Vagina (tissue), 2 donors: ENCODE measurements at places on chromosomes 7 and 10. TPM values are rescaled to one million over a fixed set of nuclear protein-coding genes. Genes with fewer than 3 reads are reported as not detected.

Gene INHBA
- 2.2 TPM for total RNA-seq

Gene ENTPD1
- total RNA-seq = 17.7 TPM

DNA sequence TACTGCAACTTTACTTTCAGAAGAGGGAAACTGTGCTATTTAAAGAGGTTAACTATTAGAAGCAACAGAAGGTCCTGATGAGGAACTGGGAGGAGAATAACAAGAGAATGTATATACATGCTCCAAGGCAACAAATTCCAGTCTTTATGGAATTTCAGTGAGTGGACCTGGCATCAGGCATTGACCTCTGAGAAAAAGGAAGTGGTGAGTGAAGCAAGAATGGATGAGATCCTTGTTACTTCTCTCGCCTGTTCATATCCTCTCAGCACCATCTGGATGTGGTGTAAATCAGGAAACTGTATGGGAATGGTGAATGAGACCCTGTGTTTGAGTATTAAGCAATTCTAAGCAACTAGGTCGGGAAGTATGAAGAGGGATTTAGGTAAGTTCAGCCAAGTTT is 30.3 kb upstream of the KBTBD2 start:
- H3K27me3 ChIP-seq = no peaks in the 10 kb centered on the region
- no peak overlapping the region for H3K4me3 ChIP-seq
- H3K4me1 ChIP-seq = no peaks in the 10 kb centered on the region
- H3K27ac ChIP-seq = no peak overlapping the region

GRCh38 chr10:106711313-106711906 is 453.1 kb downstream of the SORCS1 start:
- no peak overlapping the region for H3K4me3 ChIP-seq
- DNase-seq = no peak
- H3K4me1 ChIP-seq = no peaks in the 10 kb centered on the region

GRCh38 chr7:23254051-23254681 is 7.6 kb downstream of the GPNMB start:
- no peaks in the 10 kb centered on the region for H3K27me3 ChIP-seq
- peaks cover 60% of the 10 kb centered on the region for H3K36me3 ChIP-seq
- no peak for DNase-seq
- no peaks in the 10 kb centered on the region for H3K4me1 ChIP-seq
- H3K4me3 ChIP-seq = no peak overlapping the region
- H3K27ac ChIP-seq = no peak overlapping the region

DNA sequence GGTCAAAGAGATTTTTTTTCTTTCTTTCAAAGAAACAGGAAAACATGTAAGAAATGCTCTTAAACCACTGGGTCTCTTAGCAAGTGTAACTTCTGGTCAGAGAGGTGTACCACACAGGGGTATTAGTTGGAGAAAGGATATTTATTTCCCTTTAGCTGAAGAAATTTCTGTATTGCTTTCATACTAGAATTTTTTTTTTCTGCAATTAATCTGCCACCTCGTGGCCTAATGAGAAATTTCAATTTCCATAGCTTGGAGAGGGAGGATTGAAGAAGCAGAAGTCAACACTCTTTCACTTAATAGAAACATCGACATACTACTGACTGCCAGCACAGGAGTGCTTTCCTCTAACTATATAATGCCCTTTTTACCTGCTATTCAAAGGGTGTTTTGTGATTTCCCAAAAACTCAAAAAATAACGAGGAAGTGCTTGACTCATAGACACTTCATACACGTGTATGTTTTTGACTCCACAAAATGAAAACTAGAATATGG is 177.6 kb upstream of the NAMPT start:
- H3K27ac ChIP-seq = no peak overlapping the region
- no peak overlapping the region for H3K4me3 ChIP-seq
- no peaks in the 10 kb centered on the region for H3K4me1 ChIP-seq
- DNase-seq = no peak
- no peaks in the 10 kb centered on the region for H3K36me3 ChIP-seq

DNA sequence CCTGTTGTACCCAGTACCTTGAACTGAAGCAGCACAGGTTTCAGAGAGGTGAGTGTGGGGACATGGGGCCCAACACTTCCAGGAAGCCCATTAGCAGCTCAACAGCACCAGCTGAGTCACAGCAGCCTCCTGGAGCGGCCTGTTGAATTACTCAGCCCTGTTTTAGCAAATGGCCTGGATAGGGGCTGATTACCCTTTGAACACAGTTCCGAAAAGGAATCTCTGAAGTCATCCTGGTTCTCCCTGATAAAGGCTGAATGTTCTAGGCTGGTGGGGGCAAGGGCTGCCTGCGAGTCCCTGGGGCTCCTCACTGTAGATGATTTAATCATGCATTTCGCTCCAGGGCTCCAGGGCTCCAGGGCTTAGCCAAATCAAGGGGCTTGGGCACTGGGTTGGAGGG is 287.5 kb downstream of the GRID1 start:
- H3K4me1 ChIP-seq = no peaks in the 10 kb centered on the region
- no peak overlapping the region for H3K4me3 ChIP-seq
- H3K27ac ChIP-seq = no peak overlapping the region
- no peaks in the 10 kb centered on the region for H3K36me3 ChIP-seq
- no peaks in the 10 kb centered on the region for H3K27me3 ChIP-seq

DNA sequence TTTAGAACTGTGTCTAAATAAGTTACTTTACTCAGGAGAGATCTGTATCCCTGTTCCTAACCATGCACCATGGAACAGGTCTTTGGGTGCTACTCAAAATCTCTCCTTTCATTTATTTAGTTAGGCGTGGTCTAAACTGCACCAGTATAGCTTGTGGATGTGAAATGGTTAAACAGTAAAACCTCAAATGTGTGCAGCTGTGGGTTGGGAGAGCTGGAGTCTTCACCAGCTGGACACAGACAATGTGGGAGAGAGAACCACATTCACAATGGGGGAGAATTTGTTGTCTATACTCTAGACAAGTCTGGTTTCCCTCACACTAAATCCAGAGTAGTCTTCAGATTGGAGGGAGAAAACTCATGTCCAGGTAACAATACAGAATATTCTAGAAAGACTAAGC is 31.2 kb upstream of the IKZF1 start:
- DNase-seq = no peak
- no peak overlapping the region for H3K27ac ChIP-seq
- H3K27me3 ChIP-seq = no peaks in the 10 kb centered on the region
- H3K4me1 ChIP-seq = no peaks in the 10 kb centered on the region

DNA sequence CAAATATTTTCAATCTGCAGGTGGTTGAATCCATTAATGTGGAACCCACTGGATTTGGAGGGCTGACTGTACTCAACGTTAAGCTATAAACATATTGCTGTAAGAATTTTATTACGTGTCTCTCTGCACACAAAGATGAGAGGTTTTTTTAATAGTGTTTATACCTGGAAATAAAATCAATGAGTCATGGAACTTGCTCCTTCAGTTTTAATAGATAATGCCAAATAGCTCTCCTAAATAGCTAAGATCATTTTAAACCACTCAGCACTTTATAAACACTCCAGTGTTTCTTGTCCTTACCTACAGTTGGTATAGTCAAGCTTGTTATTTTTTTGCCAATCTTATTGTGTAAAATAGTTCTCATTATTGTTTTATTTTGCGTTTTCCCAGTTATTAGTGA is 455.6 kb upstream of the FZD8 start:
- DNase-seq = no peak
- H3K4me1 ChIP-seq = no peaks in the 10 kb centered on the region
- H3K27me3 ChIP-seq = no peaks in the 10 kb centered on the region

GRCh38 chr7:43686991-43687390 is 42.3 kb downstream of the COA1 start:
- no peak overlapping the region for H3K4me3 ChIP-seq
- no peak overlapping the region for H3K27ac ChIP-seq
- H3K27me3 ChIP-seq = no peaks in the 10 kb centered on the region
- no peaks in the 10 kb centered on the region for H3K36me3 ChIP-seq
- no peaks in the 10 kb centered on the region for H3K4me1 ChIP-seq

DNA sequence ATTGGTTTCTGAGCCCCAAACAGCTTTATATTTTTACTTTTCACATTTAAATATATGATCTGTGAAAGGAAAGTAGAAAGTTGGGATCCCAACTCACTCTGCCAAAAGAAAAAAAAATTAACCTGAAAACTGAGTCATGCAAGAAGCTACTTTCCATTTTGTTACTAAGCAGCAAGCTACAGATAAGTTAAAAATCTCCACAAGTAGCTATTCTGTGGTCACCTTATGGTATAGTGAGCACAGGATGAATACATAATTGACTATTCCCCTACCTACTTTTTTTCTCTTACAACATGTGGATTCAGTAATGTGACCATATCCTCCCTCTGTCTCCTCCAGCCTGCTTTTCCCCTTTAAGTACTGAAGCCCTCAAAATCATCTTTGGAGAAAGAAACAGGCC is 30.3 kb upstream of the CREB3L2 start:
- H3K4me3 ChIP-seq = no peak overlapping the region
- no peaks in the 10 kb centered on the region for H3K36me3 ChIP-seq
- DNase-seq = no peak
- no peak overlapping the region for H3K27ac ChIP-seq
- no peaks in the 10 kb centered on the region for H3K4me1 ChIP-seq

- H3K27me3 ChIP-seq = no peaks in the 10 kb centered on the region
- H3K36me3 ChIP-seq = no peaks in the 10 kb centered on the region
- H3K4me3 ChIP-seq = no peak overlapping the region
- no peak overlapping the region for H3K27ac ChIP-seq
Observed at GRCh38 chr10:30386801-30387588, 37.9 kb upstream of the MTPAP start.

DNA sequence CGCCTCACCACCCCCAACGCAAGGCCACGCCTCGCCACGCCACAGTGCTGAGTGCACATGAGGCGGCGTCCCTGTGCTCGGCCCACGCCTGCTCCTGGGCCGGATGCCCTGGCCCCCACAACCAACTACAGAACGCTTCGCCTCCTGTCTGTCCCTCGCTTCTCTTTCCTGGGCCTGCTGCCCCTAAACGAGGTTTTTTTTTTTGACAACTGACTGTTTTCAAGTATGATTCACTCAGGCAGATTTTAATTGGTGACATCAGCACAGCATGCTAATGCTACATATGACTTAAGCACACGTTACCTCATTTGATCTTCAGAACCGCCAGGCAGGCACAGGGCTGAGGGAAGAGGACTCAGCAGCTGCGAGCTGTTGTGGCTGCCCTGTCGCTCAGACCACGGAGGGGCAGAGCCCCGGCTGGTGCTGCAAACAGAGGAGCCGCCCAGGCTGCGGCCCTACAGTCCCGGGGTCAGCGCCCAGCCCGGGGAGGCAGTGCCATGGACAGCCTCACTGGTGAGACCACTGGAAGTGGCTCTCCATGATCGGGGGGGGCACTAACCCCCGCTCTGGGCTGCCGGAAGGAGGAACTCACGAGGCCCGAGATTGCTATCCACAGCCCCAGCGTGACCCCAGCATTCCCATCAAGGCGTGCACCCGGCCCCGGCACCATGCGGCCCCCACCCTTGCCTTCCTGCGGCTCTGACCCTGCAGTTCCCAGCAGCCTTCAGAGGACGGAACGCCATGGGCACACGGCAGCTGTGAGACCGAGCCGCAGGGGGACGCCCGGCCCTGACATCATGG is 212.8 kb downstream of the MAD1L1 start:
- peaks cover 36% of the 10 kb centered on the region for H3K4me1 ChIP-seq
- peak overlapping the region; percentile 94 for H3K27ac ChIP-seq
- peak overlapping the region; percentile 18 for H3K4me3 ChIP-seq
- no peak for DNase-seq

DNA sequence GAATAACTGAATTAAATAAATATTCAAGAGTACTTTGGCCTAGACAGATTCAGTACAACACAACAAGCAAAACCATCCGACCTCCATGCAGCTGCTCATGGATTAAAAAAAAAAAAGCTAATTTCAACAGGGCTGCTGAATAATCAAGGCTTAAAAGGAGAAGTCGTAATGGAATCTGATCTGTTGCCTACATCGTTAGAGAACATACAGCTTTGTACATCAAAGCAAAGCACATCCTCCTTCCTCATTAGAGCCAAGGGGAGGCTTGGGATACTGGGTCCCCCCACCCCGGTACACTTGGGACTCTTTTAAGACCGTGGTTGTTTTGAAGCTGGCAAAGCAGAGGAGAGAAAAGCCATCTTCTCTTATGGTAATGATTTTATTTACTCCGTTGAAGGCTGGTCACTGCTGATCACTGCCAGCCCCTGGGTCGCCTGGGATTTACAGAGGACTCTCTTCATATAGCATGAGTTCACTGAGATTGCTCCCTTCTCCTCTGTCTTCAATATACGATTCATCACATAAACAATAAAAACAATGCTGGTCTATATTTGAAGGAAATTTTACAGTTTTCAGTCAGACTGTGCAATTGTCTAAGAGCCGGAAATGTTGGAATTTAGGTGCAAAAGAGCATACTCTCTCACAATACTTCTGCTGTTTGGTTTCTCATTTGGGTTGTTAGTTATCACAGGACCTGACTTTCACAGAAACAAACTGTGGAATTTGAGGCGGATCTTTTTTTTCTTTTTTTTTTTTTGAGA is 148.8 kb downstream of the FAM107B start:
- no peak for DNase-seq
- H3K4me3 ChIP-seq = no peak overlapping the region
- no peaks in the 10 kb centered on the region for H3K36me3 ChIP-seq
- peak overlapping the region; percentile 40 for H3K27ac ChIP-seq
- peaks cover 19% of the 10 kb centered on the region for H3K4me1 ChIP-seq
